ENCODE measurements at places on chromosomes 1 and 21.

GRCh38 chr1:60271041-60271440 lies 197.5 kb upstream of the C1orf87 start:
- DNase-seq = no peak

- DNase-seq = no peak
These were observed 62.9 kb upstream of the CNTN2 start for GRCh38 chr1:204979891-204980649.

GRCh38 chr1:42676534-42677087 lies 5.6 kb upstream of the YBX1 start:
- DNase-seq = no peak

DNA sequence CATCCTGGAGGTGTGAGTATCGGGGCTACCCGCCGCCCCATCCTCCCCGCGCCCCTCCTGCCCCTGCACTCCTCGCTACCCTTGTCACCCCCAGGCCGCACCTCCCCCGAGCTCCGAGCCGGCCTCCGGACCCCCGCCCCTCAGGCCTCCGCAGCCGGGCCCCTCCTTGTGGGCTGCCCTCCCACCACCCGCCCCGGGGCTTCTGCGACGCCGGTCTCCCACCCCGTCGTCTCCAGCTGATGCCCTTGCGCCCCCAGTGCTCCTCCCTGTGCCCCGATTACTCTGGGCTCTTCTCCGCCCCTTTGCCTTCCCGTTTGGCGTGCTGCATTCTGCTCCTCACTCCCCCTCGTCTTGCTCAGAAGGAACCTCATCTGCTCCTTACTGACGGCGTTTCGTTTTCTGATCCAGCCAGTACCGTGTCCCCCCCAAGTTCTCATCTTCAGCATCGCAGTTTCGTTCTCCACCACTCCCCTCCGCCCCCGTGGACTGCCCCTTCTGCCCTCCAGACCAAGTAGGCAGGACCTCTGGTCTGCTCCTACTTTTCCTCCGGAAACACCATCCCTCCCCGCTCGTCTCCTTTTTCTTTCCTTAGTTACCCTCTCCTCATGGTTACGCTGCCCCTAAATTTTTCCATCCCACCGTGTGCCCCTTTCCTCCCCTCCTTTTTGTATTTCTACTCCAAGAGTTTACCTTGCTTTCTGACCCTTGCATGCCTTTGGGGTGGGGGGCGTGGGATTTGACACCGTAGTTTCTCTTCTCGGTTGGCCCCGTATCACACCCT lies 841 bp downstream of the SNX27 start:
- DNase-seq = no peak

DNA sequence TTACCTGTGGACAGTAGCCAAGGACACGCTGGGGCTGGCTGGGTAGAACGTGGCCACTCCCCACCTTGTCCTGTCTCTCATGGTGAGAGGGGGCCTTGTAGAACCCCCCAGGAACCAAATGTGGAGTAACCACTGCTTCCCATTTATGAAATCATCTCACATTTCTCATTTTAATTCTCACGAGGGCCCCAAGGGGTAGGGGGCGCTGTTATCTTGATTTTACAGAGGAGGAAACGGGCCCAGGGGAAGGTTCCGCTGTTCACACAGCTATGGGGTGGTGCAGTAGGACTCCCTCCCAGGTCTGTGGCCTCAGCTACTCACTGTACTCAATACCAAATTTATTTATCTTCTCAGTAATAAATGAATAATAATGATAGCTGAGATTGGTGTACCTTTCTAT lies 5.5 kb downstream of the SMPDL3B start:
- peak; percentile 73 for DNase-seq

DNA sequence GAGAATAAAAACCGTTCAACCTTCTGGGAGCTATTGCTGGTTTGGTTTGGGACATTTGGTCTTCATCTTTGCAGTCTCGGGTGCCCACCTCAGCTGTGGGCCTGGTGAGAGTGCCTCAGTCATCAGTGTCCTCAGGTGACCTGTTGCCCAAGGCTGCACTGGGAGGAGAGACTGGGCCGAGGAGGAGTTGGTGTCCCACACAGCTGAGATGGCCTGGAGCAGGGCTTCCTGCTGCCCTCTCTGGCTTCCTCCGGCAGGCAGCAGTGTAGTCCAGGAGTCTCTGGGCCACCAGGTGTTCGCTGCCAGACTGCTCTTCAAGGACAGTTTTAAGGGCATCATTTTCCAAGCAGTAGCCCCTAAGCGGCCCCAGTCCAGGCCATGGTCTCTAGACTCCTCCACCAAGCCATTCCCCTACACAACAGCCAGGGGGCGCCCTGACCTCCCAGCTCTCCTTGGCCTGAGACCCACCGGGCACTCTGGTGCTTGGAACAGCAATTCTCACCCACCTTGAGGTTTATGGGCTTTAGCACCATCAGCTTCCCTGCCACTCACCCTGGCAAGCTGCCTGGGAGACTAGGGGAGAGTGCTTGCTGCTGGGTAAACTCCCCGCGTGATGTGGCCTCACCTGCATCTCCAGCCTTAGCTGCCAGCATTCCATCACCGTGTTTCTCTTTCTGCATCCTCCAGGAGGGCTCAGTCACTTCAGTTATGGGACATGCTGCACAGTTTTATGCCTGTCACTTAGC lies 9.1 kb upstream of the SYTL1 start:
- DNase-seq = no peak

DNA sequence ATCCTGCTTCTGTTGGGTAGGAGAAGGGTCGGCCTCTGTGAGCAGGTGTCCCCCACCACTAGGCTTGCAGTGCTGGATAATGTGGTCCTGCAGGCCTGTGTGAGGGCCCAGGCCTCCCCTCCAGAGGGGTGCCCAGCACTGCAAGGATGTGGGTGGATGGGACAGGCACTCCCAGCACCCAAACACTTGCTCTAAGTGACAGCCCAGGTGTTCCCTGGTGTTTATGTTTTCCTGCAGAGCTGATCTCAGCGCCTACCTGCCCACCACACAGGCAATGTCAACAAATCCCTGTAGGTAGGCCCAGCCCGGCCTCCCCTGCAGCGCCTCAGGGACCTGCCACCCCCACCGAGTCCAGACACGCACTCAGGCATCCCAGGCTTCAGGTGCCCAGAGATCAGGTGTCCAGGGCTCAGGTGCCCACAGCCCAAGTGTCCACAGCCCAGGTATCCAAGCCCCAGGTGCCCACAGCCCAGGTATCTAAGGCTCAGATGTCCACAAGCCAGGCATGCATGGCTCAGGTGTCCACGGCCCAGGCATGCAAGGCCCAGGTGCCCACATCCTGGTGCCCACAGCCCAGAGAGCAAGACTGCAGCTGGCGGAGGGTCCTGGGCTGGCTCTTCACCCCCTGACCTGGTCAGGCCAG lies 59.2 kb downstream of the WNT9A start:
- no peak for DNase-seq

DNA sequence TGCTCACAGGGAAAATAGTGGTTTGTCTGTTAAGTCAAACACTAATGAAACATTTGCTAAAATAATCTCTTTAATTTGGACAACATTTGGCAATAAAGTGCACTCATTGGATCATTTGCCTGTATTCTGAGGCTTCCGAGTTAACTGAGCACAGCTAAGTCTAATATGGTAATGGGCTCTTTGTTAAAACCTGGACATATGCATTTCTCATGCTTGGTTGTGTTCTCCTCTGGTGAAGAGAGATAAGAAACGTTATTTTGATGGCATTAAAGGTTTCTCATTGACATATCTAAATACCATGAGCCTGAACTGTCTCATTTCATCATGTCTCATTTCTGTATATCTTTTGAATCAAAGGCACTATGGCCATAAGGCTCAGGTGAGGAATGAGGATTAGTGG lies 13.4 kb upstream of the NRIP1 start:
- DNase-seq = no peak

GRCh38 chr1:6245086-6245868 lies 1.3 kb downstream of the HES3 start:
- DNase-seq = peak; percentile 77

GRCh38 chr1:119220991-119221390 lies 80.5 kb upstream of the WARS2 start:
- DNase-seq = no peak

- DNase-seq = no peak
These were observed 209.2 kb upstream of the GRIK3 start for GRCh38 chr1:37243368-37244082.

- no peak for DNase-seq
These were observed 1352.7 kb downstream of the AMY1C start for GRCh38 chr1:105102371-105102770.

- DNase-seq = no peak
These were observed 119.1 kb downstream of the USP25 start for GRCh38 chr21:15848634-15849560.

GRCh38 chr21:38208118-38208517 lies 48.7 kb upstream of the KCNJ15 start:
- no peak for DNase-seq

GRCh38 chr1:211377539-211378450 lies 51.2 kb downstream of the TRAF5 start:
- DNase-seq = no peak

DNA sequence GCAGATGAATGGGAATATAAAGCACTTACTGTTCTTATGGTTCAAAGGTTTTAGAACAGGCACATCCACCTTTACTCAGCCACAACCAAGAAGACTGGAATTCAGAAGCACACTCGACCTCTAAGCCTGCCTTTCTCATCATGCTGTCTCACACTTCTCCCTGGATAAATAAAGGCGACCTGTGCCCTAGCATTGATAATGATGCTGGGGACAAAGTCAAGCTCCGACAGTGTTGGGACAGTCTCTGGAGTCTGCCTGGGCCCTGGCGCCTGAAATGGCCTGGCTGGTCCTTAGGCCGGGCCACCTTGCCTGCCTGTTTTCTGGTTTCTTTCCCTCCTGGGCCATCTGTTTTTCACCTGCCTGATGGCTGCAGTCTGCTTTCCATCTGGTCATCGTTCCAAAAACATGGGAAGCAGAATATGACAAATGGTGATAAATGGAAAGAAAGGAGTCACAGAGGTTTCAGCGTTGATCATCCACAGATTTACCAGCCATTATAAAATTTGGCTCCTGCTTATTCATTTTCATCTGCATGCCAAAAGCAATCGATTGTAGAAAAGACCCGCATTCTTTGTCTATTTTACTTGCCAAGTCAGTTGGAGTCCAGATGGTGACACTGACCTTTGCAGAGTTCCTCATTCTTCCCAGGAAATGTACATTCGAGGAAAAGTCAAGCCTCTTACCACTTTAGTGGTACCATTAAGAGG lies 91.2 kb upstream of the KCNJ15 start:
- DNase-seq = no peak

GRCh38 chr1:216498277-216498676 lies 75.0 kb upstream of the USH2A start:
- no peak for DNase-seq

- DNase-seq = no peak
These were observed 82.1 kb upstream of the DUSP10 start for GRCh38 chr1:221824025-221824424.

- no peak for DNase-seq
These were observed 213.5 kb upstream of the NRIP1 start for GRCh38 chr21:15278279-15278678.

DNA sequence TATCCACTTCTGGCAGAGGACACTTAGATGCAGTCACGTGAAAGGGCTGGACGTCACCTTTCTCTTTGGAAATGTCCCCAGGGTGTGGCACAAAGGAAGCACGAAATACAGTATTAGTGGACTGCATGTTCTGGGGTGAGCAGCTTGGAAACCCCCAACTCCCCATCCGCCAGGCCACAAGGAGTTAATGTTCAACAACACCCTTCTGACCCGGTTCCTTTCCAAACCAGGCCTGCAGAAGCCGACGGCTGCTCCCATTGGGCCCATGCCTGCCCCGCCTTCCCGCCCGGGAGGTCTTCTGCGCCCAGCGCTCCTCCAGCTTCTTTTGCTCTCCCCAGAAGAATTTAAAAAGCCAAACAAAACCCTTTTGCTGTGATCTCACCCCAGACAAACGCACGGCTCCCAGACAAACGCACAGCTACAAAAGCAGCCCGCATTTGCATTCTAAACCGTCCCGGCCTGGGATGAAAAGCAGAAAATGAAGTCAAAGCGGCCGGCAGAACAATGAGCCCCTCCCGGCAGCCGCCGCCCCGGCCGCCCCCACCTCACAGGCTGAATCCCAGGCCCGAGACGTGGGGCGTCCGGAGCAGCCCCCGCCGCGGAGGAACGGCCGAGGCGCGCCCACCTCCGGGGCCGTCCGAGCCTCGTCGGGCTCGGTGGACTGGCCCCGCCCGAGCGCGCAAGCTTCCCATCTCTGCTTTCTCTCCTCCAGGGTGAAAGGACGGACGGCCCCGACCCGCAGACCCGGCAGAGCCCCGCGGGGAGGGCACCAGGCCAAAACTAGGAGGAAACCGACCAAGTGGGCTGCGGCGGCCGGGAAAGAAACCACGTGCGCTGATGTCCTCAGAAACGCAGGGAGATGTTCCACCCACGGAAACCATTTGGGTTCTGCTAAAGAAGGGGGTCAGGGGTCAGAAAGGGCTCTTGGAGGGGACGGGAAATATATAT lies 101.9 kb downstream of the PLPP3 start:
- no peak for DNase-seq

DNA sequence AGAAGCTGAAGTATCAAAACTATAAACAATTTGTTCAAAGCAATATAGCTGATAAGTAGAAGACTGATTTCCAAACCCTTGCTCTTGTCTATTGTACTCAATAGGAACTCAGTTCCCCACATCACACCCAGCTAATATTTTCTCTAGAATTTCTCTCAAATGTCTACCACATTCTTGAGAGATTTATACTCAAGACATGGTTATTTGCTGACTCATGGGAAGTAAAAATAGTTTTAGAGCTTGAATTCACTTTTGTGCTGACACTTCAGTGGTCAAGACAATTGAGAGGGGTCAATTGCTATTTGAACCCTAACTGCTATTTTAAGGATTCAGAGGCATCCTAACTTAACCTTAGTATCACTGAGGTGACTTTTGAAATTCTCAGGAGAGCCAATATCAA lies 99.0 kb downstream of the TNNI3K start:
- DNase-seq = no peak

- no peak for DNase-seq
These were observed 34.9 kb upstream of the VASH2 start for GRCh38 chr1:212915245-212916091.

DNA sequence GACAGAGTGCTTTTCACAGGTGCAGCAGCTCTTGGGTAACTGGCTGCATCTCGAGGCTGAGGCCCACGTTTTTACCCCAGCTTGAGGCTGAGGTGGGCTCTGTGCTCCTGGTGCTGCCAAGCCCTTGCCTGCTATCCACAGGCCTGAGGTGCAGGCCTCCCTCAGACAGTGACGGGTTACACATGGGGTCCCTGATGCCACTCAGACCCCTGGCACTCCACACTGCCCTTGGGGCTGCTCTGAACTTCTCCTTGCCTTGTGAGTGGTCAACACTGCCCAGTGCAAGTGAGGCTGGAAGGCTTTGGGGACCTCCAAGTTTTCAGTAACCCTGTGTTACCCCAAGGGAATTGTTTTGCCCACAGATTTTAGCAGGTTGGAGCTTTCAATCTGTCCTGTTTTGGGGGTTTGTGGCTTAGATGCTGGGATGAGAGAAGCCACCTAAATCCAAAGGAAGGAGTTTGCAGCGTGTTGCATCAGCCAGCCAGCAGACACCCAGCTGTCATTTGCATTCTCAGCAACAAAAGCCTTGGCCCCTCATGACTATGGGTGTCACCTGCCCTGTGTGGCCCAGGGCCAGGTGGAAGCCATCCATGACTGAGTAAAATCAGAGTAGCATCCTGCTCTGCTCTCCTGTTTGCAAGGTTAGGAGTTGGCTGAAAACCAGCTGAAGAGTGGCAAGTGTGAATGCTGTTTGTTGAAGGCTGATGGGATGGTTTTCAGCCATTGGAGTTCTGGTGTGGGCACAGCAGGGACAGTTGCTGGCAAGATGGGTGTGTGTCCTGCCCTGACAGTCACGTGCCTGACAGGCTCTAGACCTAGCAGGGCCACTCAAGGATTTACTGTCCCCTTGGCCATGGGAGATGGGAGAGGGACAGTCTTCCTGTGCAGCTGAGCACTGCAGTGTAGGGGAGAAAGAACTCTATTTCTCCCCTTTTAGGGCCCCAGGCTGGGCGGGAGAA lies 3.2 kb downstream of the RNF187 start:
- no peak for DNase-seq
